Calu3 (cell line): ENCODE measurements at places on chromosomes 2 and 18. TPM values are rescaled to one million over a fixed set of nuclear protein-coding genes. Genes with fewer than 3 reads are reported as not detected.
A peak's percentile ranks its signal among the peaks of the same experiment; 100 is the strongest.

GRCh38 chr2:105655244-105655643, 89.5 kb upstream of the NCK2 start:
- H3K27me3 ChIP-seq, result no peaks in the 10 kb centered on the region
- no peak overlapping the region for H3K4me3 ChIP-seq
- no peak overlapping the region for H3K27ac ChIP-seq
- no peak for DNase-seq

GRCh38 chr2:109129356-109129920, 433 bp downstream of the SH3RF3 start:
- peaks cover 22% of the 10 kb centered on the region for H3K4me1 ChIP-seq
- H3K36me3 ChIP-seq, result peaks cover 24% of the 10 kb centered on the region
- no peak for DNase-seq
- peaks cover 49% of the 10 kb centered on the region for H3K27me3 ChIP-seq
- peak overlapping the region; percentile 69 for H3K4me3 ChIP-seq

DNA sequence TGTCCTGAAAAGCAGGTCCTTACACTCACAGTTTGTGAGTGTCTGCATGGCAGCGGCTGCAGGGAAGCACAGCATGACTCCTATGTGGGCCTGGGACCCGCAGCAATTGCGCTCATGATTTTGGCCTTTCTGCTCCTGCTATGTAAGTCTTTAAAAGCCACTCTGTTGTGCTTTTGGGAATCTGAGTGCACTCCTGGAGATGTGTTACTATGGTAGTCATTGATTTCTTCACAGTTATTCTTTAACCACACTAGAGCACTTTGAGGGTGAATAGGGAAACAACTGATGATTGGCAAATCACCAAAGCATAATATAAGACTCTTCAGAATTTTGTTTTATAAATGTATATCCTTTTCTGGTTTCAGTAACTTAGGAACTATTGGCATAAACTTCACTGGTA, 40.9 kb downstream of the DSG2 start:
- no peak for DNase-seq
- no peaks in the 10 kb centered on the region for H3K27me3 ChIP-seq

DNA sequence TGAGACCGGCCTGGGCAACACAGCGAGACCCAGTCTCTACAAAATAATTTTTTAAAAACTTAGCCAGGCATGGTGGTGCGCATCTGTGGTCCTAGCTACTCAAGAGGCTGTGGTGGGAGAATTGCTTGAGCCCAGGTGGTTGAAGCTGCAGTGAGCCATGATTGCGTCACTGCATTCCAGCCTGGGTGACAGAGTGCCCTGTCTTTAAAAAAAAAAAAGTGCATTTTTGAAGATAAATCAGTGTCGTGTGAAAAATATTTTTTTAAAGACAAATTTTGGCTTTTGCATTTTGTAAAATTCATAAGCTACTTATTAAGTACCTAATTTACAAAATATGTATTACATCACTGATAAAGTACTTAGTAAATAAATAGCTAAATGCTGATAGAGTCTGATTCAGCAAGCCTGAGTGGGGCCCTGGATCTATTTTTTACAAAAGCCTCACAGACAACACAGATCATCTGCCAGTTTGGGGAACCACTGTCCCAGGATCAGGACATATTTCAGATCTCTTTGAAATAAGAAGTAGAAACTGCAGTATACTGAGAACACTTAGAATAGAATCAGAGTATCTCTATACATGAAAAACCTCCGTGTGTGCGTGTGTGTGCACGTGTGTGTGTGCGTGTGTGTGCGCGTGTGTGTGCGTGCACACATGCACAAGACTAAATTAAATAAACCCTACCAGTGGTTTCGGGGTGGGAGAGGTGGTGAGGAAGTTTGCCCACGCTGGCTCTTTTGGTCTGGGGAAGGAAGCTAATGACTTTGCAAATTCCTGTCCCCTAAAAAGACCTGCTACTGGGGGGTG, 61.6 kb downstream of the AAK1 start:
- peak overlapping the region; percentile 10 for H3K4me3 ChIP-seq
- peaks cover 55% of the 10 kb centered on the region for H3K4me1 ChIP-seq
- peak overlapping the region; percentile 37 for H3K27ac ChIP-seq
- DNase-seq, result peak; percentile 38
- peaks cover 5% of the 10 kb centered on the region for H3K36me3 ChIP-seq

DNA sequence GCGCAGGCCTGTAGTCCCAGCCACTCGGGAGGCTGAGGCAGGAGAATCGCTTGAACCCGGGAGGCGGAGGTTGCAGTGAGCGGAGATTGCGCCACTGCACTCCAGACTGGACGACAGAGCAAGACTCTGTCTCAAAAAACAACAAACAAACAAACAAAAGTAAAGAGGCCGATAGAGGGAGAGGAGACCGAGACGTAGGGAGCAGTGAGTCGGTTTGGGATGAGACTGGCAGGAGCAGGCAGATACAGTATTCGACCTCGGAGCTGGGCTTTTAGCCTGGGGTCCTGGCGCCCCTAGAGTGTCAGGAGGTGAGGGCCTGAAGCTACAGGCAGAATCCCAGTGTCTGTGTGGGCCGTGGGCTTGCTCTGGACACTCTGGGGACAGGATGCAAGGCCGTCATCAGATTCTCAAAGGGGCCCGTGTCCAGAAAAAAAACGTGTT, 51.2 kb downstream of the SLC4A1AP start:
- peaks cover 14% of the 10 kb centered on the region for H3K36me3 ChIP-seq
- DNase-seq, result no peak
- peak overlapping the region; percentile 11 for H3K27ac ChIP-seq
- H3K27me3 ChIP-seq, result no peaks in the 10 kb centered on the region
- peaks cover 32% of the 10 kb centered on the region for H3K4me1 ChIP-seq
- H3K4me3 ChIP-seq, result peak overlapping the region; percentile 20

DNA sequence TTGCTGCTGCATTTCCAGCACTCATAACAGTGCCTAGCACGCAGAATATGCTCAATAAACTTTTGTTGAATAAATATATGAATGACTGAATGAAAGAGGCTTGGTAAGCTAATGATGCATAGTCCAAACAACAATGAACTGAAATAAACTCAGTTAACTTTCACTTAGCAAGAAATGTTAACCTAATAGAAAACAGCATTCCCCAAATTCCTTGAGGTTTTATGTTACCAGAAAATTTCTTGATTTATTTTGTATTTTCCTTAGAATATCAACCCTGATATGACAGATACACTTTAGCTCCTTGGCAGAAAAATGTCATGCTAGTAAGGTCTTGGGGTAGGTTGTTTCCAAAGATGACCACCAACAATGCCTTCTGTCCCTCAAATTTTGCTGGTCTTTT, 217.4 kb downstream of the KCNE4 start:
- H3K27me3 ChIP-seq, result no peaks in the 10 kb centered on the region
- H3K27ac ChIP-seq, result no peak overlapping the region
- H3K36me3 ChIP-seq, result no peaks in the 10 kb centered on the region
- no peaks in the 10 kb centered on the region for H3K4me1 ChIP-seq

DNA sequence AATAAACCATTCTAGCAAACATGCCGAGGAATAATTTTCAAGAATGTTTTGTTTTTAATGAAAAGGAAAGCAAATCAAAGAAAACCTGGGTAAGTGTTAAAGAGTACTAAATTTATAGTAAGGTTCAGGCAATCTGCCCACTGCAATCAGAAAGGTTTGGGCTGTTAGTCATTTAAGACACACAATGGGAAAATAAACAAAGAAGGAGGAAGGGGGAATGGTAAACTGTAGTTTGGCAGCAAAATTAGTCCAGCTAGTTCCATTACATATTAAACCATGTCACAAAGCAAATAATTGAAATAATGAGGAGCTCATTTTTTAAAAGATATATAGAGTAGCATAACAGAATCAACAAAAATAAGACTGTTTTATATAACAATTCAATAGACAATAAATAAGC, 87.5 kb upstream of the COPS8 start:
- no peaks in the 10 kb centered on the region for H3K27me3 ChIP-seq
- no peak for DNase-seq
- peaks cover 13% of the 10 kb centered on the region for H3K36me3 ChIP-seq

DNA sequence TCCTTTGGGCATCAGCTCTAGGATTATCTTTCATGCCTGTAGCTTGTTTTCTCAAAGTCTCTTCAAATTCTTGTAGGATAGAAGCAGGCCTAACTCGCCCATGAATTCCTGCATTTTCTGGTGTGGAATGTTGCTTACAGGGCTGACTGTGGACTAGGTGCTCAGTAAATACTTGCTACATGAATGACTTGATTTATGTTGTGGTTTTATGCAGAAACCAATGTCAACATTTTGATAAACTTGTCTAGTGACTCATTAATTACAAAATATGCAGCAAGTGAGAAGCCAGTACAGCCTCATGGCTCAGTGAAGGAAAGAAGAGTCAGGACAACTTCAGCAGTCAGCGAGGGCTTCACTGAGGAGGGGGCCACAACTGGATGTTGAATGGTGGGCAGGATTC, 110.6 kb upstream of the SIX2 start:
- peak overlapping the region; percentile 39 for H3K4me3 ChIP-seq
- peak; percentile 46 for DNase-seq
- H3K27ac ChIP-seq, result peak overlapping the region; percentile 84
- H3K27me3 ChIP-seq, result no peaks in the 10 kb centered on the region

GRCh38 chr2:33116799-33117198, 170.0 kb downstream of the LTBP1 start:
- no peaks in the 10 kb centered on the region for H3K4me1 ChIP-seq
- no peak overlapping the region for H3K4me3 ChIP-seq
- no peaks in the 10 kb centered on the region for H3K27me3 ChIP-seq
- H3K27ac ChIP-seq, result no peak overlapping the region
- no peaks in the 10 kb centered on the region for H3K36me3 ChIP-seq
- no peak for DNase-seq

DNA sequence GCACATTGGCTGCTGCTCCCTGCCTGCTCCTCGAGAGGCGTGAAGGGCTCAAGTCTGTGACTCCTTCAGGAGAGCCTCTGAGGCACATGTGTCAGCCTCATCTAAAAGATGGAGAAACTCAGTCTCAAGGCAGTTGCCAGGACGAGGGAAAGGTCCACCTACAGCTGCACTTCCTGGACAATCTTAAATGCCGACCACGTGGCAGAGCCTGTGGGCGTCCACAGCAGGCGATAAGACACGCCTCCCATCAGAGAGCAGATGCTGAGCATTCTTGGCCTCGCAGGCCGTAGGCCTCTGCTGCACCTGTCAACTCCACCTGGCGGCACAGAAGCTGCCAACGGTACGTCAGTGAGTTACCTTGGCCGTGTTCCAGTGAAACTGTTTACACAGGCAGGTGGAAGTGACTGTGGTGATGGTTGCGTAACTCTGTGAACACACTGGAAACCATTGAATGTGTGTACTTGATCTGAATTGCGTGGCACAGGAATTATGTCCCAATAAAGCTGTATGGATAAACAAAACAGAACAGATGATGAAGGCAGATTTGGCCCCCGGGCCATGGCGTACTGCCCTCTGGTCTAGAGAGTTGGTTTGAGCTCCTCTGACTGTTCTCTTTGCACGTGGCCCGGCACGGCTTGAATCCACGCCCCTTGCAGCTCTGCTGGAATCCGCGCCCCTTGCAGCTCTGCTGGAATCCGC, 114.5 kb downstream of the RNF144A start:
- H3K36me3 ChIP-seq, result peaks cover 9% of the 10 kb centered on the region
- H3K4me1 ChIP-seq, result peaks cover 16% of the 10 kb centered on the region
- peak overlapping the region; percentile 46 for H3K27ac ChIP-seq
- no peak overlapping the region for H3K4me3 ChIP-seq

GRCh38 chr2:216692636-216693413, 2.5 kb downstream of the IGFBP5 start:
- no peaks in the 10 kb centered on the region for H3K27me3 ChIP-seq
- H3K4me3 ChIP-seq, result peak overlapping the region; percentile 55
- peak overlapping the region; percentile 64 for H3K27ac ChIP-seq
- H3K4me1 ChIP-seq, result peaks cover 54% of the 10 kb centered on the region
- H3K36me3 ChIP-seq, result peaks cover 14% of the 10 kb centered on the region
- peak; percentile 88 for DNase-seq

- H3K36me3 ChIP-seq, result peaks cover 6% of the 10 kb centered on the region
- H3K4me3 ChIP-seq, result no peak overlapping the region
- H3K27me3 ChIP-seq, result no peaks in the 10 kb centered on the region
- H3K27ac ChIP-seq, result no peak overlapping the region
Measured at GRCh38 chr2:179096090-179096489, 46.2 kb upstream of the CCDC141 start.

DNA sequence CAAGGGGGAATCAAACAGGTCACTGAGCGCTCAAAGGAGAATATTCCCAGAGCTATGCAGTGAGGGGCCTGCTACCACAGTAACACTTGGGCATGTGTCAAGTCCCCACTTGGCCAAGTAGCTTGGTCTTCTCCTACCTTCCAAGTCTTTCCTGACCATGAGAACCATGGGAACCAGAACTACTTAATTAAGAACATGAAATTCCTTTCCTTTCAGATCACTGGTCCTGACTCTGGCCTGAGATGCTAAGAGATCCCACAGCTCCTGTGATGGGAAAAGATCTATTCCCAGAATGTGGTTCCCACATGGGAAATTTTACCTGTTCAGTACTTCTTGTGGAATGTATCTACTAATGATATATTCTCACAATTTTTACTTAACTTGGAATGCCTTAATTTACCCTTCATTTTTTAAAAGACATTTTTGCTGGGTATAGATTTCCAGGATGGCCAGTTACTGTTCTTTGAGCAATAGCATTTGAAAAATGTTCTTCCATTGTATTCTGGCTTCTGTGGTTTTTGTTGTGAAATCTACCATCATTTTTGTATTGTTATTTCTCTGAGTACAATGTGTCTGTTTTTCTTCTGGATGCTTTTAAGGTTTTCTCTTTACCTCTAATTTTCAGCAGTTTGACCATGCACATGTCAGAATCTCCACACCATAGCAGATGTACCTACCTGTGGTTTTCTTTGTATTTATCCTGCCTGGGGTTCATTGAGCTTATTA, 37.9 kb downstream of the KCNIP3 start:
- peaks cover 7% of the 10 kb centered on the region for H3K36me3 ChIP-seq
- peaks cover 33% of the 10 kb centered on the region for H3K4me1 ChIP-seq
- no peak overlapping the region for H3K4me3 ChIP-seq
- H3K27ac ChIP-seq, result no peak overlapping the region

GRCh38 chr2:81481994-81482368, 1177.4 kb upstream of the LRRTM1 start:
- no peak for DNase-seq
- H3K4me1 ChIP-seq, result no peaks in the 10 kb centered on the region
- H3K4me3 ChIP-seq, result no peak overlapping the region
- no peaks in the 10 kb centered on the region for H3K36me3 ChIP-seq
- no peak overlapping the region for H3K27ac ChIP-seq

DNA sequence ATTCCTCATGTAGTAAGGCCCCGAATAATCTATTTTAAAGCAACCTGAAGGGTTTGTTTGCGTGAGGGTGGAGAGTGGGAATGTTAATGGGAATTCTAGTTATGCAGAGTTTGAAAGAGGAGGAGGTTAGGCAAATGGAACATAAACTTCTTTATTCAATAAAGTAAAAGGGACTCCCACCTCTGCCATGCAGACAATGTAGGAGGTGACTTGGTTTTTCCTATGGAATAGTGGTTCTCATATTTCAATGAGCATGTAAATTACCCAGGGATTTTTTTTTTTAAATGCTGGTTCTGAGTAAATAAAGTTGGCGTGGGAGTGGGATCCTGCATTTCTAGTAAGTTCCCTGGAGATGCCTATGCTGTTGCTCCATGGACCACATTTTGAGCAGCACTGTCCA, 367.9 kb downstream of the THSD7B start:
- no peaks in the 10 kb centered on the region for H3K36me3 ChIP-seq
- no peaks in the 10 kb centered on the region for H3K27me3 ChIP-seq
- peaks cover 14% of the 10 kb centered on the region for H3K4me1 ChIP-seq
- DNase-seq, result no peak
- peak overlapping the region; percentile 23 for H3K4me3 ChIP-seq

- peaks cover 25% of the 10 kb centered on the region for H3K36me3 ChIP-seq
- H3K27me3 ChIP-seq, result no peaks in the 10 kb centered on the region
- no peak for DNase-seq
- H3K4me3 ChIP-seq, result no peak overlapping the region
- H3K4me1 ChIP-seq, result peaks cover 28% of the 10 kb centered on the region
Measured at GRCh38 chr2:106195456-106195855, 1.4 kb upstream of the UXS1 start.

Gene ALPP
- total RNA-seq, result not detected in 2 replicates

Gene KCNK3
- total RNA-seq, result not detected in 2 replicates

Gene RGPD6
- total RNA-seq, result 15.9 and 16.8 TPM in 2 replicates

Gene DAW1
- total RNA-seq, result 2.4 and 3.2 TPM in 2 replicates

Gene TSPYL6
- total RNA-seq, result not detected in 2 replicates

Gene ABHD1
- total RNA-seq, result 0.56 and 0.64 TPM in 2 replicates
